HTR-8/SVneo (cell line): ENCODE measurements at places on chromosomes 11 and 22.

GRCh38 chr11:74683279-74683871 is 47.9 kb downstream of the CHRDL2 start:
- no peak for DNase-seq

- DNase-seq = no peak
These were observed 30.5 kb upstream of the OR10G7 start for GRCh38 chr11:124071623-124071948.

DNA sequence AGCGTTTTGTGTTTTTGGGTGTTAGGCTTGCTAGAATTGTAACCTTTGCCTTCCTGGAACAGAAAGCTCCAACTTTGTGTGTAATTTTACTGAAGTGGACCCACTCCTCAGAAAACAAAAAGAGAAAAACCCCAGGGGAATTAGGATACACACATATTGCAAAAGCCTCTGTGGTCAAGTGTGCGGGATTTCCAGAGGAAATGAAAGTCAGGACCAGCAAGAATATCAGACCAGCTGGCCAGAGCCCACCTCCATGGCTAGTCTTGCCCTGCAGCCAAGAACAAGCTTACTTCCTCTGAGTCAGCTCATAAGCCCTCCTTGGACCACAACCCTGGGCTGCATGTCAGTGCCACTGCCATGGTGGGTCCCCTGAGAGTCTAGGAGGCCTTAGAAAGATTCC is 37.0 kb upstream of the FTH1 start:
- peak; percentile 50 for DNase-seq

DNA sequence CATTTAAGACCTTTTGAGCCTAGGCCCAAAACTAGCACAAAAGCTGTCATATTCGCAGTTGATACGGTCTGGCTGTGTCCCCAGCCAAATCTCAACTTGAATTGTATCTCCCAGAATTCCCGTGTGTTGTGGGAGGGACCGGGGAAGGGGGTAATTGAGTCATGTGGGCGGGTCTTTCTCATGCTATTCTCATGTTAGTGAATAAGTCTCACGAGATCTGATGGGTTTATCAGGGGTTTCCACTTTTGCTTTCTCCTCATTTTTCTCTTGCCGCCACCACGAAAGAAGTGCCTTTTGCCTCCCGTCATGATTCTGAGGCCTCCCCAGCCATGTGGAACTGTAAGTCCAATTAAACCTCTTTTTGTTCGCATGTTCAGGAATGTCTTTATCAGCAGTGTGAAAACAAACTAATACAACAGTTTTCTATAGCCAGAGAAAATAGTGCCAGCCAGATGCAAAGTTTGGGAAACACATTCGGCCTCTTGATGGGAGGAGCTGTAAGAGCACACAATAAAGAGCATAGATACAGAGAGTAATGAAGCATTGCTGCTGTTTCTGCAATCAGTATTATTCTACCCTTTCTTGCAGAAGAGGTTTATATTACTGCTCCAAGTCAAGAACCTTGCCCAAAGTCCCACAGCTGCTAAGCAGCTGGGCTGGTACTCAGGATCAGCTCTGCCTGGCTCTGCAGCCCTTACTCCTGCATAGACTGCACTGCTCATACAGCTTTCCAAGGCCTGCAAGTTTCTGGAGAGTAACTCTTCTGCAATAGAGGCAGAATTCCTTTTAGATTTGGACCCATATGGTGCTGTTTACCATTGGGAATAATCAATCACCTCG is 2.0 kb upstream of the ZNF195 start:
- DNase-seq = no peak

DNA sequence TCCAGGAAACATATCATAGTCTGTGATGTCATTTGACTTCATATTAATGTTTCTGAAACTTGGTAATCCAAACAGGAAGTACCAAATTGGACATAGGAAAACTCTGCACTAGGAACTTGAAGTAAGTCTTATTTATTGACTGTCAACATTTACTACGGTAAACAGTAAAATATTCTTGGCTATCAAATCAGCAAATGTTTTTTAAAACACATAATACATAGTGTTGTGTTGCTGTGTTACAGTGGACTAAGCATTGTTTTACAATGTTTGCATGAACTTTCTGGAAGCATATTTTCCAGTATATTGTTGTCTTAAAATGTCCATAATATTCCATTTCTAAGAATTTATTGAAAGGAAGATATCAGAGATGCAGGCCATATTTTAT is 2.8 kb upstream of the OR51E2 start:
- DNase-seq = no peak

- DNase-seq = no peak
These were observed 412.4 kb downstream of the BUD13 start for GRCh38 chr11:116360221-116360941.

DNA sequence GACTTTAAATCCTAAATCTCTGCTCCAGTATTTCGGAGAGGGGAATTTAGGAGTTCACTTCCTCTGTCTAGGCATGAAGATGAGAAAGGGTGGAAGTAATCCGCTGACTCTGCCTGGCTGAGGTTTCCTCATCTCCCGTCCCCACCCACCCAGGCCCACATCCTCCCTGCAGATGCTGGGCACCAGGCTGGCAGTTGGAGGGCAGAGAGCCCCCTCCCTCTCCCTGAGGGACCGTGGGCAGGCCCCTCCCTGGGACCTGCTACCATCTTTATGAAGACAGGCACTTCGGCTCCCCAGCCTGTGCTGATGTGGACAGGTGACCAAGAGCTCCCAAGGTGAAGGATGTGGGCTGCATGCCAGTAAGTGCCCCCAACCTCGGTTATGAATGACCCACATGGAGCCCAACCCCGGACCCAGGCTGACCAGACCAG is 6.7 kb downstream of the CASTOR1 start:
- DNase-seq = no peak

DNA sequence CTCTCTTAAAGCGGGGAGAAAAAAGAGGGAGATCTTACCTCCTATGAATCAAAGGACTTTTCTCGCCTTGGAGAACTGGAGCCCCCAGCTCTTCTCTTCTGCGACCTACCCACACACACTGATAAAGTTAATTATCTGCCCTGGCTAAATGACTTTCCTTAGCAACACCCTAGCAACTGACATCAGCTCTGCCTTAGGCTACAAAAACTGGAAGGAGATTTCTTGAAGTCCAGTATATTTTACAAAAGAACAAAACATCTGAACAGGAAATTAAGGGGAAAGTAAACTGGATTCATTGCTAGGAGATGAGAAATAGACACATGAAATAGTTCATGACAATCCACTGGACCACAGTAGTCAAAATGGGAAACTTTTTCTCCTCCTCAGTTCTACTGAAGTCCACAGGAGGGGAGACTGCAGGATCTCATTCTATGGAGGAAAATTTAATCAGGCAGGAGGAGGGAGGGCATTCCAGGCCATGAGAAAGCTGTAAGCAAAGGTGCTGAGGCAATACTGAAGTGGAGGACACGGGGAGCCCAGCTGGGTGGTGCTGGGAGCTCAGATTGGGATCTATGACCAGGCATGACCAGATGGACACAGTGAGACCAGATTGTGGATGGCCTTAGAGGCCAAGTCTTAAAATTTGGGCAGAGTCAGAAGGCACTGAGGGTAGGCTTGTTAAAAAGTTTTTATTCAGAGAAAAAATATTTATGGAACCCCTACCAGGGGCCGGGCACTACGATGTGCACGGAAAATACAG is 3.7 kb upstream of the SPON1 start:
- DNase-seq = no peak

DNA sequence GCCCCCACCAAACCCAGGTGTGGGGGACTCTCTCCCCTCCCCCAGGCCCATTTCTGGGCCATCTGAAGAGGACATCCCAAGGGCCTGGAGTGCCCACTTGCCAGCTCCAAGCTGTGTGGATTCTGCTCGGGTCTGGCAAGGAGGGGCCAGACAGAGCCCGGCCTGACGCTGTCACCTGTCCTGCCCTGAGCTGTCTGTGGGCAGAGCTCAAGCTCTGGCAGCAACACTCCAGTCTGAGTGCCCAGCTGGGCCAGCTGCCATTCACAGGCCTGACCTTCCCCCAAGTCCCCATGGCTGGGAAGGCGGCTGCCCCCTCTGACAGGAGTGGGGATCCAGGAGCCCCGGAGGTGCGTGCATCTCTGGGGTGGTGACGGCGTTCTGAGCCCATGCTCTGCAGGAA is 6.2 kb upstream of the PIM3 start:
- no peak for DNase-seq

GRCh38 chr11:19628018-19628417 is 84.6 kb upstream of the NAV2 start:
- peak; percentile 62 for DNase-seq

DNA sequence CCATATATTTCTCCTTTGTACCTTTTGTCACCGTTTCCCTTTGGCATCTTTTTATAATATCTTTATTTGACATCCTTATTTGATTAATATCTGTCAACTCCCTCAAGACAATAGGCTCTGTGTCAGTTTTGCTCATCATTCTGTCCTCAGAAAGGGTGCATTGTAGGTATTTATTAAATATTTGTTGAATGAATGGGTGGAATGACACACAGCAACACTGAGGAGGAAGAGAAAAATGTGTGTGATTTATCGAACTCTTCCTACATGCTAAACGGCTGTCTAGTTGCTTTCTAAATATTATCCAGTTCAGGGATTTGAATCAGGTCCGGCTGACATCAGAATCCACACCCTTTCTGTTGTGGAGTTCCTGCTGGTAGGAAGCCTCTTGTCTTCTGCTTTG is 98.2 kb downstream of the NAV2 start:
- DNase-seq = no peak

DNA sequence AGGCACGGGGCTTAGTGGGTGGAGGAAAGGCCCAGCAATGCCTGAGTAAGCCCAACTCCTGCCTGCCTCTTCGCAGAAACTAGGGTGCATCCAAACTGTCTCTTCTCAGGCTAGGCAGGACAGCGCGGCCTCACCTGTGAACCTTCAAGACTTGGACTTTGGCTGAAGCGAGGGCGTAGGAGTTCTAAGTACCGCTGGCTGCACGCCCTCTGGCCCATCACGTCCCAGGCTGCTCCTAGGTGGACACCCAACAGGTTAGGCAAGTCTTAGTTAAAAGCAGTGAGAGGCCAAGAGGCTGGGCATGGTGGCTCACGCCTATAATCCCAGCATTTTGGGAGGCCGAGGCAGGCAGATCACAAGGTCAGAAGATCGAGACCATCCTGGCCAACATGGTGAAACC is 1.8 kb upstream of the DDB2 start:
- no peak for DNase-seq

- DNase-seq = no peak
These were observed 126.1 kb downstream of the NECTIN1 start for GRCh38 chr11:119602745-119603373.
